CD4-positive, alpha-beta memory T cell (primary cell): ENCODE measurements at places on chromosomes 1 and 21. TPM values are rescaled to one million over a fixed set of nuclear protein-coding genes. Genes with fewer than 3 reads are reported as not detected.

Gene TTC22
- 18.6 TPM for total RNA-seq

- DNase-seq, result no peak
These were observed 121.2 kb upstream of the SLC44A3 start for GRCh38 chr1:94698759-94699502.

GRCh38 chr1:186206048-186206570, 168.9 kb downstream of the TPR start:
- DNase-seq, result no peak

DNA sequence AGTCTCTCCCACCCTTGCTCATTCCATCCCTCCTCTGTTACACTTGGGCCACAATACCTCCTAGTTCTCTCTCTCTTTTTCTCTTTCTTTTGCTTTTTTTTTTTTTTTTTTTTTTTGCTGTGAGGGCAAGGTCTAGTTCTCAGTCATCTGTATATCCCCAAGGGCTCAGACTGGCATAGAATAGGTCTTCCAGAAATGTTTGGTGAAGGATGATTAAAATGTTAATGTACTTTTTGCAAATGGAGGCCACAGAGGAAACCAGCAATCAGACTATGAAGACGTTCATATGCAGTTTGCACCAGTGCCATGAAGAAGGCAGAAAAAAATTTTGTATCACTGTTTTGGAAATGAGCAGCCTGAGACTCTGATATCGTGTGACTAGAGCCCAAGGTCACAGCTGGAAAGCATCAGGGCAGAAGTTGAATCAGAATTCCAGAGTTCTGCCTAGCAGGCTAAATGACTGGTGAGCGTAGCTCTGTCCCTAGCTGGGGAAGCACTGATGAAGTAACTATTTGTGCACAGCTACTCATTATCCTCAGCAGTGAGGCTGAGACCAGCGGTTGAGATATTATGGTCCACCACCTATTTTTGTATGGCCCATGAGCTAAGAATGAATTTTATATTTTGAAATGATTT, 186.5 kb downstream of the TGFBR3 start:
- DNase-seq, result no peak

DNA sequence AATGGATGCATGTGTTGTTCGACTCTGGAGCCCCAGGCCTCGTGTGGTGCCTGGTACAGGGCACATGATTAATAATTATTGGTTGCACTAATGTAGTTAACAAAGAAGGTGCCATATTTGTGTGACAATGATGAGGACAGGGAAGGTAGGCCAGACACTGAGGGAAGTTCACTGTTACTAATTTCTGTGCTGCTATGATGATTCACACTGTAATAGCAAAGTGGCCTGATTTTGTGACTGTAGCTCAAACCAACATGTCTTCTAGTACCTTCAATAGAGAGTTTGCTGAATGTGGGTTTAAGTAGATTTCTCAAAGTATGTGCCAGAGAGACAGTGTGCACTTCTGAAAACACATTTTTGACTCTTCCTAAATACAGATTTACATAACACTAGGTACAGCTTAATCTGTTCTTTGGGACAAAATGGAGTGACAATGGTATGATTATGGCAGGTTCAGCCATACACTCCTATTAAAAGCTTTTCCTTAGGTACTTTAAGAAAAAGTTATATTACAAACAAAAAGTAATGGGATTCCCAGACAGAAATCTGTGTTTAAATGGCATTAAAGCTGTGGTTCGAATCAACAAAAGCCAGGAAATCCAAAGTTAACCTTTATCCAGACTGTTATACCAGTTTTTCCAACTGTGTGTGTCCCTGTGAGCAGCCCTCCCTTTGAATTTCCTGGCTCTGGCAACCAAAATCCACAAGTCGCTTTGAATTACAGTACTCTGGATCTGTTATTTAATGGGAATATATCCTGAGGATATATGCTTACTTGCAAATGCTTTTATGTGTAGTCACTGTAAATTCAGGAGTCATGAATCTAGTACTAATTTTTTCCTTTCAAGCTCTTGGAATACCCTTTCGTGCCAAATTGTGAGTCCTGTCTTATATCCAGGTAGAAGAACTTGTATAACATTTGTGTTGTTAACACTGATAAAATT, 277.1 kb upstream of the SGIP1 start:
- DNase-seq, result no peak

DNA sequence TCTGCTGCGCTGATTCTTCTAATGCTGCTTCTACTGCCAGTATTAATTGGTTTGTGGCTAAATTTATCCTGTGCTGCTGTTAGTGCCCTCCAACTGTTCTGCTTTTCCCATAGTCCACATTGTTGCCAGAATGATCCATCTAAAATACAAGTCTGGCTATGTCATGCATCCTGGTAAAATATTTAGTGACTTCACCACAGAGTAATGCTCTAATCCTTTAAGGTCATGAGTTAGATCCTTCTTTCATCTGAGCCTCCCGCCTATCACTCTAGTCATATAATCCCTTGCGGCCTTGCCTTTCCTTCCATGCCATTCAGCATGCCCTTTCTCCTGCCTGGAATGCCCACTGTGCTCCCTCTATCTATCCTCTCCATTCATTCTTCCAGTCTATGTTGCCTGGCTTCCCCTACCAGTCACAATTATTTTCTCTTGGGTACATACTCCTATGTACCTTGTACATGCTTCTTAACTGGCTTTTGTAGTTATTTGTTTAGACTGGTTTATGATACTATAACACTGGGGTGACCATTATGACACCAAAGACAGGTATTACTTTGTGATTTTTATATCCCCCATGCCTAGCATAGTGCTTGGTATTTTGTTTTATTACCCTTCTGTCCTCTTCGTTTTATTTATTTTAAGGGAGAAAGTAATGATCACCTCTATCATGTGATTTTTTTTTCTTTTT, 144.0 kb downstream of the MAGI3 start:
- no peak for DNase-seq
